ENCODE measurements at places on chromosomes 12 and 14.

DNA sequence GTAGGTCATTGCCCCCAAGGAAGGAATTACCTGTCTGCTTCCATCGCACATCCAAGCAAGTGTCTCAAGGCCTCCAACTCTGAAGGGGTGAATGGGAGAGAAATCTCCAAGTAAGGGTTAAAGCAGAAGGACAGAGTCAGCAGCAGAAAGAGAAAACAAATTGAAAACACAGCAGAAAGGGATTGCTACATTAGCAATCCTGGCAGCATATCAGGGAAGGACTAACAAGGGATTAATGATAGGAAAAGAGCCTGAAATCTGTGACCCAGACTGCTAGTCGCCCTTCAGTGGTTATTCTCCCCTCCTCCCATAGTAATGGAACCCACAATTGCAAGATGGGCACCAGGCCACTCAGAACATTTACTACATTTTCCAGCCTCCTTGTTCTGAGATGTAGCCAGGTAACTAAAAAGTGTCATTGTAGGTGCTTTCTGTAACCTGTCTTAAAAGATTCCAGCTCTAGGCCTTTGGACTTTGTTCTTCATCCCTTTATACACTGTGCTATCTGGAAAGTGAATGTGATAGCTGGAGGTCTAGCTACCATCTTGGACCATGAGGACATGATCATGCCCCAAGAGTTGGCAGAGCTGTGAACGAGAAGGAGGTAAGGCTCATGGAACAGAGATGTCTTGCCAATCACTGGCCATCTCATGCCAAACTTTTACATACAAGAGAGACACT lies 36.0 kb downstream of the MAP3K9 start:
- DNase-seq: no peak

- no peak for DNase-seq
Observed at GRCh38 chr12:94795520-94795919, 145.2 kb upstream of the TMCC3 start.

GRCh38 chr12:40312196-40312595 lies 87.4 kb downstream of the LRRK2 start:
- DNase-seq: no peak

DNA sequence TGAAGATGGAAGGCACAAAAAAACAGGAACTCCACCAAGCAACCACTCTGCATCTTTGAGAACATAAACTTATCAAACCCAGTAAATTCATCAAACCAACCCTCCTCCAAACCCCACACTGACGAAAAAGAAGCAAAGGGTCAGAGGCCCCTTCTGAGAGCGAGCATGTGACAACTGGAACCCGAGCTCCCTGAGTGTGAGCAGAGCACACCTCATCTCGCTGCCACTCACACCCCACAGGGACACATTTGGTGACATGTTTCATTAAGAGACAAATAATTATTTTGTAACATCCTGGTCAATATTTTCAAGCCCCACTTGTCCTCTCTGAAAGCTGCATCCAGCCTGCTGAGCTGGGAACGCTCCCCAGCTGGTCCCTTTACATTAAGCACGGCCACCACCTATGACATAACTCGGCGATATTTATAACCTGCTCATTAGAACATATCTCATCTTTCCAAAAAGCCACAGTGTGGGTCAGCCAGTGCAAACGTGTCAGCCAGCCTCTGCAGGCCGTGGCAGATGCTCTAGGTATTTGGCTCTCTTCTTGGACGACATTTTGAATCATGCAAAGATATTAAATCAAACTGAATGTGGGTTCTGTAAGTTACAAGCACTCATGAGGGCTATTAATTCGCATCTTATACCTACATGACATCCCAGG lies 120.1 kb downstream of the TTC7B start:
- no peak for DNase-seq

GRCh38 chr14:101965181-101965544 lies 790 bp downstream of the DYNC1H1 start:
- DNase-seq: no peak

DNA sequence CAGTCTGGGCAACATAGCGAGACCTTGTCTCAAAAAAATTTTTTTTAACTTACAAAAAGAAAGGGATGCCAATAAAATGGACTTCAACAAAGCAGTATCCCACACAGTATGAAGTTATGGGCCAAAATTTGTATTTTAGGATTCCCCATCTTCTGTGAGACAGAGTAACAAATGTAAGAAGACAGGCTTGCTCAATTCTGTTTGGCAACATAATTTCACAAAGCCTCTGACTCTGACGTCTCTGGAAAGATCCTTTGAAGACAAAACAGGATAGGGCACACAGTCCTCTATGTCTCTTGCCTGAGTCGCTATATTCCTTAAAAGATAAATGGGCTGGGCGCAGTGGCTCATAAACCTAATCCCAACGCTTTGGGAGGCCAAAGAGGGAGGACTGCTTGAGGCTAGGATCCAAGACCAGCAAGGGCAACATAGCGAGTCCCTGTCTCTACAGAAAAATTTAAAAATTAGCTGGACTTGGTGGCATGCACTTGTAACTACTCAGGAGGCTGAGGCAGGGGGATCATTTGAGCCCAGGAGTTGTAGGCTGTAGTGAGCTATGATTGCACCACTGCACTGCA lies 1.1 kb upstream of the HOMEZ start:
- DNase-seq: no peak

- no peak for DNase-seq
Observed at GRCh38 chr12:52280319-52280795, 5.9 kb downstream of the KRT86 start.

DNA sequence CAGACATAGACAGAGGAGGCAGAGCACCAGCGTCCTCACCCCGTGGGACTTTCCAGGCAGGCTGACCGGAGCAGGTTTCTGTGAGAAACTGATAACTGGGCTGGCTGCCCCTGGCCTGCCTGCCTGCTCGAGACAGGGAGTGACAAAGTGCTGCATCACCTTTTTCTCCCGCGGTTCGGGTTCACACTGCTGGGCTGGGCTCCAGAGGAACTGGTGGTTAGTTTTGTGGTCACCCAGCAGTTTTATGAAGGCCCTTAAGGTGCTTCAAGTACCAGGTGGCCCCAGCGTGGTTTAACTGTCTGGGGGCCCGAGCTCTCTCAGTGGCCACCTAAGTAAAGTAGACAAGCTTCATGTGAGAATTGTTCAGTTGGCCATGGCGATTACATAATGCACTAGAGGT lies 1073.6 kb downstream of the BCL11B start:
- no peak for DNase-seq
